Aorta (tissue), 5 donors: ENCODE measurements at places on chromosomes 6 and 20.

DNA sequence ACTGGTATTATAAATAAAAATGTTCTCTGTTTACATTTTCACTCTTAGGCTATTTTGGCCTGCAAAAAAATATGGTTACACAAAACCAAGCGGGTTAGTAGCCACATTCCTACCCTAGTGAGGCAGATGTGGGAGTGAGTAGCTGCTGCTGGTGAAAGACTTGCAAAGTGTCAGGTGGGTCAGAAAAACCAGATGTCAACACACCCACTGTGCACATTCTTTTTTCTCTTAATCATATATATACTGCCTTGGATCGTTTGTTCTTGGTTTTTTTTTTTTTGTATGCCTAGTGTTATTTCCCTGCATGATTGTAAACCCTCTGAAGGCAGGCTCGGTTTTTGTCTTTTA lies 68.0 kb upstream of the TFB1M start:
- no peak for DNase-seq

GRCh38 chr6:2971420-2972218 lies at the start of gene SERPINB6:
Gene SERPINB6 (minus strand): TSS chr6:2971567. CDS start chr6:2959332, 12,235 bp downstream.
- peak; percentile 91 for DNase-seq

GRCh38 chr20:9068233-9068801 lies 570 bp upstream of the PLCB4 start:
- peak; percentile 57 for DNase-seq

- no peak for DNase-seq
Observed at GRCh38 chr6:156917213-156917612, 140.0 kb downstream of the ARID1B start.

- no peak for DNase-seq
Observed at GRCh38 chr20:37915800-37916570, 13.1 kb downstream of the VSTM2L start.

DNA sequence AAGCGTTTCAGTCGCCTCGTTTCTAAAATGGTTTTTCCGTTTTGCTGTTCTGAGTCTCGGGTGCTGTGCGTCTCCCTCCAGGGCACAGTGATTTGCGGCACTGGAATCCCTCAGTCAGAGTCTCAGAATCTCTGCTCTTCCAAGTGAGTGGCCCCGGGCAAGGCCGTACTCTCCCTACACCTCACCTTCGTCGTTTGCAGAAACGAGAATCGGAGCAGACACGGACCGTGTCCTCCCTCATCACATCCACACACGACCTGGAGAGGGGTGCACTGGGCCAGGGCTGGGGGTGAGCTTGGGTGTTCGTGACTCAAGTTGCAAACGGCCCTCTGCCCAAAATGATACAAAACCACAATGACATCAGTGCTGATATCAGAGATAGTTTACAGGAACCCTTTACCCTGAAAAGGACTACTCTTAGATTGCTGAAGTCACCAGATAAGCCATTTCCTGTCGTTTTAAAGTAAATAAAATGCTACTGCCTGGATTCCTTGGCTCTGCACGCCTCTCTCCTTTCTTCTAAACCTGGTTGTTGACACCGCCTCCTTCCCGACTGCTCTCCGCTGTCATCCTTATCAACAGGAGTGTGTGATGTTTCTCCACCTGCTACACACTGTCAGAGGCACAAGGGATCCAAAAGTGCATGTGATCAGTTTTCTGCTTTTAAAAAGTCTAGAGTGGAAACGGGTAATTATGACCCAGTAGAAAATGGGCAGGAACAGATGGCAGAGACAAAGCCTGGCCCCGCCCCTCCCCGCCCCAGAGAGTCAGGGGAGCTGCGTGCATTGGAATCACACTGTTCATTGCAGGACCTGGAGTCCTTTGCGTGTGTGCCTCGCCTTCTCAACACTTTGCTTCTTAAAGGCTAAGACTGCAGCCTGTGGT lies 38.4 kb downstream of the KIF25 start:
- no peak for DNase-seq

- no peak for DNase-seq
Observed at GRCh38 chr6:4396044-4396443, 260.7 kb upstream of the ECI2 start.

- DNase-seq, result no peak
Observed at GRCh38 chr6:797479-798077, 104.6 kb upstream of the EXOC2 start.

DNA sequence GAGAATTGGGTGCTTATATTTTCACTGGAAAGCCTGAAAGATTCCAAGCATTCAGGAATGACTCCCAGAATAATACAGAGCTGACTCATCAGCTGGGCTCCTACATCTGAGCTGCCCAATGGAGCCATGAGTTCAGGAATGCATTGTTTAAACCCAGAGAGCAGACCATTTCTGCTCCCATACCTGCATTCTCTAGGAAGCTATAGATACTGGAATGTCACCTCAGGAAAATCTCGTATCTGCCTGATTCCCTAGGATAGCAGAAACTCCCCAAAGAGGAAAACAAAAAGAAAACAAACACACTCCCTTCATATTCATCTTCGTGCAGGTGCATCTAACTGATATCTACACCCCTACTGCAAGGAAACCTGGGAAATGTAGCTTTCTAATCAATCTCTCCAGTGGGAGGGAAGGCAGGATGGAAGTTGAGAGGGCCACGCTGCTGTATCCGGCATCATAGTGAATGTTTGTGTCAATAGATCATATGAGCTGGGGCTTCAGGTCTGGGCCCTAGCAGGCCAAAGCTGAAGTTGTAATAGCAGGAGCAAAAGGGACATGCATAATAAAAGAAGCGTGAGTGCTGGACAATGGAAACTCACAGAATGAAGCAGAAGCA lies 8.2 kb upstream of the SLC2A12 start:
- no peak for DNase-seq

DNA sequence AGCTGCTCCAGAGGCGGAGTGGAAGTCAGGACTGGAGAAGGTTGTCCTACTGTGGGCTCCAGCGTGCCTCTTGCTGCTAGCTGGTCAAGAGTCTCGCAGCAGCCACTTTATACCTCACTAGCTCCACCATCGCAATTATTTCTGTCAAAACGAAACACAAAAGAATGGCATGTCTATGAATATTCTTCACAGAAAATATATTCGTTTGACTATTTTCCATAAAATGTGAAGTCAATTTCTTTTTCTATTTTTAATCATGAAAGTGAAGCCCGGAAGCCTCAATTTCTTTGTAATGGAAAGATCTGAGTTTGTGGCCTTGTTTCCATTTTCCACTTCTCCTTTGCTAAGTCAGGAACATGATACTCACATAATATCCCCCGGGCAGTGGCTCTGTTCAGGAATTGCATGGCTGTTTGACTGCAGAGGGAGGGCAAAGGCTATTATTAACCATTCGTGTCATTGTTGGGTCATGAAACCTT lies 51.7 kb downstream of the DTD1 start:
- no peak for DNase-seq

DNA sequence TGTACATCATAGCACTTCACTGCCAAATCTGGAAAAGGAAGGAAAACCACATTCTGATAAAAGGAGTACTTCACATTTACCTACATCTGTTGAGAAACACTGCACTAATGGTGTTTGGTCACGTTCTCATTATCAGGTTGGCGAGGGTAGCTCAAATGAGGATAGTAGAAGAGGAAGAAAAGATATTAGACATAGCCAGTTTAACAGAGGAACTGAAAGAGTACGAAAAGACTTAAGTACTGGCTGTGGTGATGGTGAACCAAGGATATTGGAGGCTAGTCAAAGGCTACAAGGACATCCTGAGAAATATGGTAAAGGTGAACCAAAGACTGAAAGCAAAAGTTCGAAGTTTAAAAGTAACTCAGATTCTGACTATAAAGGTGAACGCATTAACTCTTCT lies 32.0 kb upstream of the GJA10 start:
- no peak for DNase-seq

DNA sequence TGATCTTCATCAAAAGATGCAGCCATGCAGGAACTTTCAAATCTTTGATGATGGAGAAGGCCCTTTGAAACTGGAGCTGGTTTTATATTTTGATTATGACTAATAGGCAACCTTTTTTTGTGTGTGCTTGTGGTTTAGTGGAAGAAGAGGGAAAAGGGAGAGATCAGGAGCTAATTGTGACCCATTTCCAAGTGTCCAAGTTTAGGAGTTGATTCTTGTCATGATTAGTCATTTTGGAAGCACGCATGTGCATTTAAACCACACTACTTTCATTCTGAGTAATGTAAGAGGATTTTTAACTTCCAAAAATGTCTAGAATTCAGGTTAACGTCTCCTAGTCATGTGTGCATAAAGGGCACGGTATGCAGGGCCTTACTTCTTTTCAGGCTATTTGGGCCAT lies 3.5 kb downstream of the FOXO3 start:
- no peak for DNase-seq

DNA sequence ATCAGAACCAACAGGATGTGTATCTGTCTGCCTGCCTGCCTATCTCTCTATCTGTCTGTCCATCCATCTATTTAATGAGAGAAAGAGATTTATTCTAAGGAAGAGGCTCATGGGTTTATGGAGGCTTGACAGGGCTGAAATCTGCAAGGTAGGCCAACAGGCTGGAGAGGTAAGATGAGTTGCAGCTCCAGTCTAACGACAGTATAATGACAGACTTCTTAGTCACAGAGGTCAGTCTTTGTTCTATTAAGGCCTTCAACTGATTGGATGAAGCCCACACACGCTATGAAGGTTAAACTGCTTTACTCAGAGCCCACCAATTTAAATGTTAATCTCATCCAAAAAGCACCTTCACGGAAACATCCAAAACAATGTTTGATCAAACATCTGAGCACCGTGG lies 100.3 kb upstream of the ENPP5 start:
- no peak for DNase-seq

DNA sequence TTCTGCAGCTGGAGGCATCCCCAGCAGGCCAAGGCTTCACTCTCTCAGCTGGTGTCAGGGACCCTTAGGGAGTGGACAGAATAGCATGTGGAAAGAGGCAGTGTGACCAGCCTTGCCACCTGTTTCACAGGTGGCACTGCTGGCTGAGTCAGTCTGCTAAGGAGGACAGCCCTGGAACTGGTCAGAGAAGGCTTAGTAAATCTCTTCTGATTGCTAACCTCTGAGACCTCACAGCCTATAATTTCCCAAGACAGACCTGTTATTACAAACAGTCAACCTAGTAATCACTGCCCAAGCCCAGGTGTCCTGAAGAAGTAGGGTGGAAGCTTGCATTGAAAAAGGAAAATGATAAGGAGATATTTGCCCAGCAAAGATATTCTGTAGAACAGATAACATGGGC lies 26.4 kb upstream of the PAQR8 start:
- no peak for DNase-seq

- no peak for DNase-seq
Observed at GRCh38 chr6:50277774-50278173, 228.0 kb upstream of the DEFB112 start.

- DNase-seq, result no peak
Observed at GRCh38 chr6:7749478-7749877, 23.6 kb downstream of the BMP6 start.

DNA sequence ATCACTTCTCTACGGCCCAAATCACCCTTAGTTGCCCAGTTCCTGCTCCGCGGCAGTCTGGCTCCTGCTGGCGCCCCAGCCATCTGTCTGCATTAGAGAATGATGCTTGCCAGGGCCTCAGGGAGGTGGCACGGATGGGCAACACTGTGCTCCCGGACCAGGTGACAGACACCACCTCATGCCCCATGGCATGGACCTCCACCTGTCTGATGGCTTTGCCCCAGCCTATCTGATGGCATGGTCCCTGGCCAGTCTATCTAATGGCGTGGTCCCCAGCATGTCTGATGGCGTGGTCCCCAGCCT lies 18.8 kb upstream of the MRGBP start:
- DNase-seq, result no peak

DNA sequence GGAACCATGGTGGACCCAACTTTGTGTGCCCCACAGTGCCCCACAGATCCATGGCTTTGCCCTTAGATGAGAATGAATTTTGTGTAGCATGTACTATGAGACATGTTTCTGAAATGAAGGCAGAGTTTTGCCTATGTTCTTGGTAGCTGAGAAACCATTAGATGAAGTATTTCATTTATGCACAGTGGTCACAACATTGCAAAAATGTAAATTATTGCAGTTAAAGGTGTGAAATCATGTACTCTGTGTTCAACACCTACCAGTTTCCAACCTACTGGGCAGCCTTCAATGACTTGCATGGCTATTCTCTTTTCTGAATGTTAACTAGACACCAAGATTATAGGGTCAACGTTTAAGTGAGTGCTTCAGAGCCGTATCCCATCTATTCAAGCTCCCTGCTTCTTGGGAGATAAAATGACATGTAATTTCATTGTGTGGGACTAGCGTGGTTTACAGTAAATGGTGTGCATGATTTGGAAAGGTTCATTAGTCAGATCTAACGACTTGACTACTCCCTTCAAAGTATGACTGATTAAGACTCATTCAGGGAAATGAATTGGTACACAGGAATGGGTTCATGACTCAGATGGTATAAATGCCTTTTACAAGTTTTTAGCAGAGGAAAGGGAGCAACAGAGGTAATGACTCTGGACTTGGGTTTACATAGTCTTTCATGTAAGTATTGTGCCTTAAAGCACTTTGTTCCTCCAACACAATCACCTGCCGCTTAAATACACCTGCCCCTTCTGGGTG lies 106.1 kb upstream of the AKIRIN2 start:
- DNase-seq, result no peak

- DNase-seq, result no peak
Observed at GRCh38 chr6:6557504-6557839, 31.0 kb upstream of the LY86 start.

DNA sequence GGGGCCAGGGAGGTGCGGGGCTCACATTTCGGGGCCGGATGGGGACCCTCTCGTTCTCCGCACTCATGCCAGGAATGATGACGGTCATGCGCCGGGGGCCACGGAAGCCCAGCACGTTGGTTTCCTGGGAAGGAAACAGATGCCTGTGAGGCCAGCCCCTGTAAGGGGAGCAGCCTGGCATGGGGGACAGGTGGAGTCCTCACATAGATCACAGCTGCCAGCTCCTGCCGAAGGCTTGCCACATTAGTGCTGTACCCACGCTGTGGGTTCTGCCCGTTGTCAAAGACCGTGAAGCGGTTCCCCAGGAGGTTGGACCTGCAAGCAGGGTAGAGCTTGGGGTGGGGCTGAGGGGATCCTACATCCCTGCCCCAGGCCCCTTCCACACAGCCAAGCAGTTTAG lies 6.7 kb upstream of the TEAD3 start:
- no peak for DNase-seq

DNA sequence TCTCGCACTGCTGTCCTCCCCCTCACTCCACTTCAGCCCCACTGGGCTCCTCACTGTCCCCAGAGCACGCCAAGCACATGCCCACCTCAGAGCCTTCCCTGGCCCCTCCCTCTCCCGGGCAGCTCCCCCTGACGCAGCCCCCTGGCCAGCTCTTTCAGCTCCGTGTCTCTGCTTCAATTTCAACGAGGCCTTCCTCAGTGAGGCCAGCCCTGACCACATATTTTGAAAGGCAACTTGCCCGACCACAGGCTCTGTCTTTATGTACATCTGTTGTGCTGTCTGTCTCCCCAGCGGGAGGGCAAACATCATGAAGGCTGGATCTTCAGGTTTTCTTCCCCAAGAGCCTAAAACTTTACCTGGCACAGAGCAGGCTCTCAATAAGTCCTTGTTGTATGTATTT lies 44.6 kb downstream of the JPH2 start:
- DNase-seq, result no peak

- DNase-seq, result no peak
Observed at GRCh38 chr20:17969884-17970409, 1.1 kb downstream of the MGME1 start.

GRCh38 chr20:45489083-45489531 lies 19.6 kb downstream of the WFDC2 start:
- DNase-seq, result no peak

- no peak for DNase-seq
Observed at GRCh38 chr6:163813979-163814493, 399.5 kb downstream of the QKI start.
